Ecto neural progenitor cell (in vitro differentiated cells): ENCODE measurements at places on chromosomes 12 and 14.

- DNase-seq: no peak
These were observed 43.9 kb upstream of the ATP23 start for GRCh38 chr12:57897286-57897974.

- DNase-seq: no peak
These were observed 1.2 kb downstream of the KRT4 start for GRCh38 chr12:52812749-52813148.

DNA sequence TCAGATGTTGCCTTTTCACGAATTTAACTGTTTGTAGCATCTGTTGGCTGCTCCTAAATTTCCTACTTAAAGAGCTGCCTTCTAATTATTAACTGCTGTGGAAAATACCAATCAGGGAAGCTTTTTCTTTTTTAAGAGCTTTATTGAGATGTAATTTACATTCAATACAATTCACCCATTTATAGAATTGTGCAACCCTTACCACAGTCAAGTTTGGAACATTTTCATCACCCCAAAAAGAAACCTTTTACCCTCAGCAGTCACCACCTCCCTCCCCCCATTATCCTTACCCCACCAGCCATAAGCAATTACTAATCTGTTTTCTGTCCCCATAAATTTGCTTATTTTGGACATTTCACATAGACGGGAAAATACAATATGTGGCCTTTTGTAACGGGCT, 1.4 kb downstream of the PCNX4 start:
- no peak for DNase-seq

DNA sequence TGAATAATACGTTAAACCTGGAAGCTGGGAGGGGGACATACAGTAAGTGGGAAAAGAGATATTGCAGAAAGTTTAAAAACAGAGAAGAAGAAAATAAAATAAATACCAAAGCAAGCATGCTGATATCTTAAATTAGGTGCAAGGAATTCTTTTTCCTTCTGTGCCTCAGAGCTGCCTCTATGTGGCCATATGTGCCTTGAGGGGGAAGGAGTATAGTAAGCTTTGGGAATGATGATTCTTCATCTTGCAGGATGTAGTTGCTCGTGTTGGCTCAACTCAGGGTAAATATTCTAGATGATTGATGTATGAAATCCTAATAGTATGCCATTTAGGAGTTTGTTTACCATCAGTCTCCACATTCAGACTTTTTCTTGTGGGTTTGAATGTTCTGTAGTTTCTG, 251.4 kb downstream of the RGS6 start:
- no peak for DNase-seq

DNA sequence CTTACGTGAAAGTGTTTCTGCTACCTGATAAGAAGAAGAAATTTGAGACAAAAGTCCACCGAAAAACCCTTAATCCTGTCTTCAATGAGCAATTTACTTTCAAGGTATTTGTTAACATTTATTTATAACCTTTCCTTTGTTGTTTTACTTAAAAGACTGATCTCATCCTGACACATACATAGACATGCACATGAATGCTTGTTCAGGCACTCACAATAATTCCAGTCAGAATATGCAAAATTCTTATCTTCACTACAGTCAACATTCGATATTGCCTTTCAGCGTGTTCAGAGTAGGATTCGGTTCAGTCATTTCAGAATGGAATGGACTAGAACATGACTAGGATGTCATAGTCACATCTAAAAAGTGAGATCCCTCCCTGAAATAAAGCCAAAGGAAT, 394.6 kb downstream of the PAWR start:
- no peak for DNase-seq

GRCh38 chr14:90450667-90451066, 53.8 kb downstream of the CALM1 start:
- DNase-seq: no peak

DNA sequence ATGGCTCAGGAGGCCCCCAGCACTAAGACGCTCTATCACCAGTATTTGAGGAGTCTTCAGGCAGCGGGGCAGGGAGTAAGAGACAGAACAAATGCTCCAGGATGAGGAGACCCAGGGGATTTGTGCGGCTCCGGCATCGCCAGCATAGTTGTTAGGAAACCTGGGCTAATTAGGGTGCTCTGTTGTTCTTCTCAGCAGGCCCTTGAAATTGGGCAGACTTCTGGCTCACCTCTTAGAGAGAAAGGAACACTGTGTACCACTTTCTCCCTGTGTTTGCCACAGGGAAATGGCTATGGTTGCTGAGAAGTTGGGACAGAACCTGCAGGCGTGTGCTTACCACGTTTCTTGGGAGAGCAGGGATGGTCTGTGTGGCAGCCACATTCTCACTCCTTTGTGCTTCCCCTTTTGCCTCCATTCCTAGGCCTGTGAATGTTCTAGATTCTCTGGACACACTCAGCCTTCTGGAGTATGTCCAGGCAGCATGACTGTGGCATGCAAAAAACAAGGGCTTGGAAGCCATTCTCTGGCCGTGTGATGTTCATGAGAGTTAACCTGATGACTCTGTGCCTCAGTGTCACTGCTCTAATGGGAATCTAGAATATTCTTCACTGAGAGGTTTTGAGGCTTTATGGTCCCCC, 109.0 kb downstream of the CHST11 start:
- DNase-seq: no peak

GRCh38 chr12:89756194-89756584, 47.6 kb upstream of the ATP2B1 start:
- DNase-seq: no peak

- no peak for DNase-seq
These were observed 17.8 kb downstream of the DCAF5 start for GRCh38 chr14:69135133-69135532.

DNA sequence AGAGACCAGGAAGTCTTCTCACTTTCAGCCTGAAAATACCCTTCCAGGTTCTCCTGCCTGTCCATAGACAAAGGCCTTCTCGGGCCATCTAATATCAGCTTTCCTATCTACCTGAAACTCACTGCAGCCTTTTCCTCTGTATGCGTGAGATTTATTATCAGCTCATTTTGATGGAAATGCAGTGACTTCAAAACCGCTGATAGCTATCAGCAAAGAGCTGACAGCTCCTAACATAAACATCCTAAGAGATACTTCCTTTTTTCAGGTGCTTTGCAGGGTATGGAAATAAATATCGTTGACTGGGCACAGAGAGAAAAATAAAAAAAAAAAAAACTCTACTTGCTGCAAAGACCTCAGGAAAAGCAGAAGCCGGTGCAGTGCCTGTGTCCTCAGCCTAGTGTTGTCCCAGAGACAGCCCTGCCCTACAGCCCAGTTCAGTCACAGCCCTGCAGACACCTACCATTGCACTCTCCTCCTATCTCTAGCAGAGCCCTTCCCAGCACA, 215.0 kb upstream of the EGLN3 start:
- DNase-seq: no peak

GRCh38 chr14:90506748-90507147, 109.9 kb downstream of the CALM1 start:
- DNase-seq: no peak

DNA sequence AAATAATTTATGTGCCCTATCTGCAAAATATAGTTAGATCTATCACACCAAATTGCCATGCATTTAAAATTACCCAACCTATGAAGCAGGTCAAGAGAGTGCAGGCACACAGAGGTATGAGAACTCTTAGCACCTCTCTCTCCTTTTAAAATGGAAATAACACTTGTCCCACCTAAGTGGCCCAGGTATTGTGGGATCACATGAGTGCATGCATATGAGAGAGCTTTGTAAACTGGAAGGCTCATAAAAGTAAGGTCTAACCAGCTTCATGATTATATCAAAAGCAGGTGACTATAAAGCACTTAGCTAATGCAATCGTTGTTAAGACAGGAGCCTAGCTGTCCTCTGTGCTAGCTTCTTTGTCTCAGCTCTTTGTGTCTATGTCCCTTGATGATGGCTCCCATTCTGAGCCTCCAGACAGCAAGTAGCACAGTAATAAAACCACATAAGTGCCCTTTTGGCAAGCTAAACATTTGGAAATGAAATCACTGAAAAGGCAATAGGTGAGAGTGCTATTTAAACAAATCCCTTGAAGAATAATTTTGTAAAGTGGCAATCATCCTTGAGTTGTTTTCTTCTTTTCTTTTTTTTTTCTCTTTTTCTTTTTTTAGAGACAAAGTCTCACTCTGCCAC, 219.0 kb downstream of the NTF3 start:
- no peak for DNase-seq

GRCh38 chr12:115158816-115159215, 474.8 kb upstream of the TBX3 start:
- no peak for DNase-seq

GRCh38 chr14:32677129-32677780, 261.4 kb upstream of the NPAS3 start:
- no peak for DNase-seq
